ENCODE measurements at places on chromosomes 4 and X.

DNA sequence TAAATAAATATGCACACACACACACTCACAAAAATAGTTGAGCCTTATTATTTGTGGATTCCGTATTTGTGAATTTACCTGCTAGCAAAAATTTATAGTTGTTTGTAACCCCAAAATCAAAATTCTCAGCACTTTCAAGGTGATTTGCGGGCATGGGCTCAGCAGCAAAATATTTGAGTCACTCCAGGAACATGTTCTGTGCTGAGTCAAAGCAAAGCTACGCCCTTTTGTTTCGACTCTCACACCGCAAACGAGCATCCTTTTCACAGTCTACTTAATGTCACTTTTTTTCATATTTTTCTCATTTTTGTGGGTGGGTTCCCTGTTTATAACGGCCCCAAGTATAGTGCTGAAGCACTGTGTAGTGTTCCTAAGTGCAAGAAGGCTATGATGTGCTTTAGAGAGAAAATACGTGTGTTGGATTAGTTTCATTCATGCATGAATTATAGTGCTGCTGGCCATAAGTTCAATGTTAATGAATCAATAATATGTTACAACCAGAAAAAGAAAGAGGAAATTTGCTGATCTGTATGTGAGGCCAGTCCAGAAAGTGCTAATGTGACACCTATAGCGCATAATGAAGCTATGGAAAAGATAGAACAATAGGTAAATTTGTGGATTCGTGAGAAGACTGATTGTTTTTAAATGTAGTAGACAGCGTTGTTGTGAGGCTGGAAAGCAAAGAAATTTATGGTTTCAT is 723.2 kb upstream of the AGA start:
- no peak for DNase-seq

DNA sequence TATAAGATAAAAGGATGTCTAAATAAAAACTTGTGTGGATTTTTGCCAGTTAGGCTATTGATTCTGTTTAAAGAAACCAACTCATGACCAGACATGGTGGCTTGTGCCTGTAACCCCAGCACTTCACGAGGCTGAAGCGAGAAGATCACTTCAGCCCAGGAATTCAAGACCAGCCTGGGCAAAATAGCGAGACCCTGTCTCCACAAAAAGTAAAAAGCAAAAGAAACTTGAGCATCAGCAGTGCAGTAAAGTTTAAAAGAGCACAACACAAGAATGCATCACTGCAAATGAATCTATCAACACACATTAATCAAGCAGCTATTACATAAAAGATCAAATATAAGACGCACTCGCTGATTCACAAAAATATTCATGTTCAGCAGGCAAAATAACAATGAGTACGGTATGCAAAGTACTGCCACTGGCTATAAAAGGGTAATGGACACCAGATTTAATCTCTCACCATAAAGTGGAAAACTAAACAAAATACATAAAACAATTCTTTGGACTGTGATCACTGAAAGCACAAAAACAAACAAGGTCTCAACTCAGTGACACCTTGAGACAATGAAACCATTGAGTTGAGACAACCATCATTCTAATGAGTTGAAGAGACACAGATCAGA is 41.3 kb downstream of the LRBA start:
- no peak for DNase-seq

DNA sequence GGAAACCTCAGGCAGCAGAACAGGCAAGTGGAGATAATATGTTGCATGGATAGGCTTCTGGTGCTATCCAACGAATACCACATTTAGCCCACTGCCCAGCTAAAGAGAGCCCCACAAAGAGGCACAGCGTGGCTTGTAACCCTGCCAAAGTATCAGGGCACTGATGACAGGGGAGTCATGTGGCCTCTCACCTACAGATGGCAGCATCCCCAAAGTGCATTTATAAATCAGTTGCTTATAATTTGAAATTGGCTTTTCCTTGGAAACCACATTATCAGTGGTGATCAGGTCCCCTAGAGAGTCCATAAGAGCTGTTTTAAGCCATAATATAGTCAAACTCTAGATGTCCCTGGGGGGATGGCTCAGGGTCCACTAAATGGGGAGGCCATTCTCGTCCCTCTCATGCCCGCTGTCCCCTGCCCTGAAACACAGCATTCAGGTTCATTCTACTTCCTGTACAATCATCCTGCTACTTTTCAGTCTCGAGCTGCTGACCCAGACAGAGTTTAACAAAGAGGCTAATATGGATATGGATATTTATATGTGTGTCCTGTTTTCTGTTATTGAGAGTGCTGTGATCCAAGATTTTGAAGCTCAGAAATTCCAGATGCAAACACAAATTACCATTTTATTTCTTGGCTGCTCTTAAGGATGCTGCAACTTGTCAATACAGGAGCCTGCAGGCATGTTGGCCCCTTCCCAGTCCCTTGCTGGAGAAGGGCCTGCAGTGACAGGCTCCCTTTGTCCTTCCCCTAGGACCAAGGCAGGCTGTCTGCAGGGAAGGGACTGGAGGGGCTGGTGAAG is 28.5 kb downstream of the SRPX start:
- DNase-seq: no peak

DNA sequence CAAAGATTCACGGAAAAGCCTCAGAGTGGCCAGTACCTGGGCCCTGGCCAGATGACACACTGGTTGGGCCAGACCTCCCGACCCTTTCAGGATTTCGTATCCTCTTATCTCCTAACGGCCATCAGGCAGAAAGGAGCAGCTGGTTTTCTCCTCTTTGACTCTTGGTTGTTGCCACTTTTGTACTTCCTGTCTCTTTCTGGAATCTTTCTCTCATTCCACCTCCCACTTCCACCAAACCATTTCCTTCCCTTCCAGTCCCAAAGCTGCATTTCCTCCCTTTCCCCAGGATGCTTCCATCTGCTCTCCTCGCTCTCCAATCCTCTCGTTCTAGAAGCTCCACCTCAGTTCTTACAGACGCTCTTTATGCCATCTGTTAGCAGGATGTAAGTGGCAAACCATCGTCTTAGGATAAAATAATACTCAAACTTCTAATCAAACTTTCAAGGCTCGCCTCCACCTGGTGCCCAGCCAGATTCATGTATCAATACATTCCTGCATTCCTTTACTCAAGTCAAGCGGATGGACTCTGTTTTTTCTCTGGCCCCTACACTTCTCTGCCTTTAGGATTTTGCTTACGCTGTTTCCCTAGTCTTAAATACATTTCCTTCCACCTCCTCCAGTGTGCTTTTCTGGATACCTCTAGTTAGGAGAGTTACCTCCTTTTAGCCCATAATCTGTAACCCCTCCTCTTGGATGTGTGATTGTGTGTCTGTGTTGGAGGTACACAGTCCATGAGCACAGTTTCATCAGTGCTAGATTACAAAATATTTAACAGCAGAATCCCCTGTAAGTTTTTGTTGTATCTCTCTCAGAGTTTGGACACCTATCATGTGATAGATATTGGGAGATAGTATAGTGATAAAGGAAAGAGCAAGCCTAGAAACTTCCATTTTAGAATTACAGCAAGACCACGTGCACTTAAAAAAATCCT is 70.4 kb downstream of the LDB2 start:
- DNase-seq: no peak

DNA sequence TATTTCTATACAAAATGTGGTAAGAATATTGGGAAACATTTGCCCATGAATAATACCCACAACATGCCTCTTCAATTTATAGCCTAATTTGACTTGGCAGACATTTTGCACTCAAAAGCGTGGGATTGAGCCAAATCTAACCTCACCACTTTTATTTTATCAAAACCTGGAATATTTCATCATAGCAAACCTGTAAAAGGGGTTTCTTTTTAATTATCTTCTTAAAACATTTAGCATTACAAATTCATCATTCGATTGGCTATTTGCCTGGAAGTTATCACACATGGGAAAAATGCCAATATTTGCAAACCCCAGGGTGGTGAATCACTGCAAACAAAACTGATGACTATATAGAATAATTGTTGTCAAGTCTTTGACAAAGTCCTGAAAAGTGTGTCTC is 56.2 kb downstream of the VCX3B start:
- no peak for DNase-seq

DNA sequence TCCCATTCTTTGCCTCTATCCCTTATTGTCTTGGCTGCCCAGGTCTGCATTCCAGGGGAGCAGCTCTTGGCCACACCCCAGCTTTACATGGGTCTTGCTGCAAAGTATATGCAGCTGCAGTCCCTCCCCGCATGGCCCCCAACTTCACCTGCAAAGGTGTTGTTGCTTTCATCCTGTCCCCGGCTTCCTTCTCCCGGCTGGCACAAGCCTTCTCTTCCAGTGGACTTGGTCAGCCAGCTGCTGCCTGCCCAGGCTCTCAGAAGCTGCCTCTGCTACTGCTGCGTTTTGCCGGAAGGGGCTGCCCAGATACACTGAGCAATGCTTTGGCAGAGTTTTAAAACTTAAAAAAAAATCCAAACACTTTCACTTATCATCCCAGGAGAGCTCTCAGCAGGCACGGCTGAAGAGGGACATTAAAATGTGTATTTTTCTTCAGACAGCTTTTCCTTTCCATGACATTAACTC is 121.2 kb upstream of the PDLIM3 start:
- DNase-seq: peak; percentile 19

DNA sequence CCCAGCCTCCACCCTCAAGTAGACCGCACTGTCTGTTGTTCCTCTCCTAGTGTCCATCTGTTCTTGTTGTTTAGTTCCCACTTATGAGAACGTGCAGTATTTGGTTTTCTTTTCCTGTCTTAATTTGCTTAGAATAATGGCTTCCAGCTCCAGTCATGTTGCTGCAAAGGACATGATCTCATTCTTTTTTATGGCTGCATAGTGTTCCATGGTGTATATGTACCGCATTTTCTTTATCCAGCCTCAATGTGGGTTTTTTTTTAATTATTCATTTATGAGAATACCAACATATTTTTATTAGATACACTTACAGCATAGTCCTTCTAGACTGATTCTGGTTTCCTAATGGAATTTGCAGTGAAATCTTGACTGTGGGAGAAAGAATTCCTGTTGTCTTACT is 1.3 kb downstream of the VMA21 start:
- no peak for DNase-seq

DNA sequence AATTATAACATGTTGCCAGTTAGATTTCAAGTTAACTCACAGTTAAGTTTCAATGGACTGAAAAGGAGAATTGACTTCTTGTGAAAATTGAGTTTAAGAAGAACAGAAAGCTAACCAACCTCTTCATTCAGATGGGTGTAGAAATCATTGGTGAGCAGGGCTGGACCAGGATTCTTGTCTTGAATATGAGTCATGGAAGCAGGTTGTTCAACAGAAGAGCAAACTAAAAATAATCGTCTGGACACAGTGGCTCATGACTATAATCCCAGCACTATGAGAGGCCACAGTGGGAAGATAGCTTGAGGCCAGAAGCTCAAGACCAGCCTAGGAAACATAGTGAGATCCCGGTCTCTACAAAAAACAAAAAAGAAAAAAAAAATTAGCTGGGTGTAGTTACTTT is 98.2 kb downstream of the ARSJ start:
- no peak for DNase-seq

DNA sequence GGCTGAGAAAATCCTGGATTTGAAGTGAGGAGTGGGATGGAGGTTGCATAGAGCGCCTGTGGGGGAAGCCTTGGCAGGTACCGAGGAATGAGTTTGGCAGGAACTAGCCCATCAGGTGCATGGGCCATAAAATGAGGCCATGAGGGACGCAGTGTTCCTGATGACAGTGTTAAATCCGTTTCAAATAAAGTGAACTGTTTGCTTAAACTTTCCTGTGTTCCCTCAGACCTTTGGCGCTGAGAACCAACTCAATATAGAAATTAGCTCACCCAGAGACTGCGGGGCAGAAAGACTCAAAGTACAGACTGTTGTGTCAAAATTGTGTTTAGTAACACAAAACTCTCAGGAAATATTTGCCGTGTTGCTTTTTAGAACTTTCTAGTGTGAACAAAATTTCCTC is 250.0 kb upstream of the NR3C2 start:
- DNase-seq: no peak

DNA sequence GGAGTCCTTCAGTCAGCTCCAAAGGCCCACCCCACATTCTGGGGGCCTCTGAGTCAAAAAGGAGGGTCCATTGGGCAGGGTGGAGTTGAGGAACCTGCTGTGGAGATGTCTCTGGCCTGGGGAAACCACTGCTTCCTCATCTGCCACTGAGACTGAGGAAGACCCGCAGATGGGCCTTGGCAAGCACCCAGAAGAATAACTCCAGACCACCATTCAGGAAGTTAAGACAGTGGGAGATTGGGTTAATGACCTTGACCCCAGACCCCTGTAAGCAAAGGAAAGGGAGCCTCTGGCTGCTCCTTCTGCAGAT is 8.1 kb upstream of the HSD17B10 start:
- DNase-seq: no peak

GRCh38 chrX:150205011-150205410 is 158.1 kb upstream of the MAMLD1 start:
- DNase-seq: no peak

GRCh38 chr4:38367642-38368174 is 296.3 kb upstream of the KLF3 start:
- no peak for DNase-seq

GRCh38 chr4:3009422-3009821 is 46.1 kb downstream of the GRK4 start:
- no peak for DNase-seq

DNA sequence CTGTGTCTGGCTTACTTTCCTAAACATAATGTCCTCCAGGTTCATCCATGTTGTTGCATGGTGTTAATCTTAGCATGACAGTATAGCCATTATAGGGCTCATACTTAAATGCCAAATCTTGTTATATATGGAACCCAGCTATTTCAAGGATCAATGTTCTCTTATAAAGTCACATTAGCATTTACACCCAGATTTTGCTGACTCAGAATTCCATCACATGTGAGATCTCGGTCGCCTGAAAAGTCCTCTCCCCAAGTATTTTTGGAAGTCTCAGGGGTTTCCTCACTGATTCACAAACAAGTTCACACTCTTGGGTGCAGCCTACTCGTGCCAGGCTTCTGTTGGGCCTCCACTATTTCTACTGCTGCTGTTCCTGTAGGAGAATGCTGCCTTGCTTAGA is 19.9 kb upstream of the C4orf51 start:
- no peak for DNase-seq

DNA sequence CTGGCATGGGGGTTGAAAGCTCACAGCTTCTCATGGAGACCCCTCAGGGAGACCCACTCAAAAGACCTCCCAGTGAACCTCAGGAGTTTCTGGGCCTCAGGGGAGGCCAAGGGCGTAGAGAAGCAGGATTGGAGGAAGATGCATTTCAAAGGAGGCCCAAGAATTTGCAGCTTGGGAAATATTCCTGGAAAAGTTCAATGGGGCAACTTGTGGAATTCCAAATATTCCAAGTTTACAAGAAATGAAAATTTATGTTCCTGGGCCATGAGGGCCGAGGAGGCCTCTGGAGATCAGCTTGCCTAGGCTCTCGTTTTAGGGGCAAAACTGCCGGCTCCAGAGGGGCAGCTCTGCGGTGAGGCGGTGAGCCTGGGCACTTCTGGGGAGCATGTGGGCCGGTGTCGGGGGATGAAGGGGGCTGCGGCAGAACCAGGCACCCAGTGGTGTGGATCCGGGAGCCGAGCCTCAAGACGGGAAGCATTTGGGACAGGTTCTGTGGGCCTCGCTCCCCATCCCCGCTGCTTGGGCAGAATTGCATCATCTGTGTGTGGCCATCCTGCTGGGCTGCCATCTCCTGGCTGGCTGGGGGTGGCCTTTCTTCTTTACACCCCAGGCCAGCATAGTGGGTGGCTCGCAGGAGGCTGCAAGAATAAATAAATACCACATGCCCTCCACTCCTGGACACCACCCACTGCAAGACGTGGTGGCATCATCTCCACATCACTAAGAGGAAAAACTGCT is 54.6 kb upstream of the GPR78 start:
- no peak for DNase-seq
